ENCODE measurements at places on chromosomes 11 and 22.

DNA sequence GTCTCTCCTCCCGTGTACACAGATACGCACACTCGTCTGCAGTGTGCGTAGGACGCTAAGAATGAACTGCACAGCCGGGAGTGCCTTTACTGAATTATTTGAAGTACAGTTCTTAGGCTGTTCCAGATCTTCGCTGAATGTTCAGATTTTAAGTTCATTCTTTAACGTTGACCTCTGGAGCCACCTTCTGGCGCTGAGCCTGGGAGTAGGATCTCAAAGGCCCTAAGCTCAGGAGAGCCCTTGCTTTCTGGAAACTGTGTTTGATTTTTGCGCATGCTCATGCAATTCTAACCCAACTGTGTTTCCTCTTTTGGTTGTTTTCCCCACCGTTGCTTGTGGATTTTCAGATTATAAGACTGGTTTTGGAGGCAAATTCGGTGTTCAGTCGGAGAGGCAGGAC lies 22.8 kb downstream of the CTTN start:
- no peak for DNase-seq

- no peak for DNase-seq
These were observed 537.9 kb upstream of the CADM1 start for GRCh38 chr11:116042146-116042545.

GRCh38 chr11:63870351-63871140 lies 31.6 kb downstream of the MARK2 start:
- no peak for DNase-seq

GRCh38 chr22:20822240-20822639 lies 36.4 kb downstream of the PI4KA start:
- DNase-seq = no peak

- DNase-seq = no peak
These were observed 75.8 kb upstream of the SESN3 start for GRCh38 chr11:95306801-95307200.

DNA sequence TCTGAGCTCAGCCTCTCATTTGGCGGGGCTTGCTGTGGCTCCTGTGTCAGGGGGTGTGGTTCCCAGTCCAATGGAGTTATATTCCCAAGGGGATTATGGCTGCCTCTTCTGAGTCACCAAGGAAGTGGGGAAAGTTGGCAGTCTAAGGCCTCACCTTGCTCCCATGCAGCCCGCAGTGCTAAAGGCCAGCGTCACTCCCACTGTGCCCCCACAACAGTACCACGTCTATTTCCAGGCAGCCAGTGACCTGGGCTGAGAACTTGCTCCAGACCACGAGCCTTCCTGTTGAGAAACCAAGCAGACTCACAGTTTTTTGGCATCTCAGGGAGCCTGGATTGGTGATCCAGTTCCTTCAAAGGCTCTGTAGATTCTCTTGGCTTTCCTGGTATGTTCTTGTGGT lies 45.6 kb downstream of the OR2AT4 start:
- DNase-seq = no peak

GRCh38 chr11:105719073-105719822 lies 109.4 kb downstream of the GRIA4 start:
- no peak for DNase-seq

GRCh38 chr11:26418386-26418912 lies 86.5 kb downstream of the ANO3 start:
- DNase-seq = no peak

DNA sequence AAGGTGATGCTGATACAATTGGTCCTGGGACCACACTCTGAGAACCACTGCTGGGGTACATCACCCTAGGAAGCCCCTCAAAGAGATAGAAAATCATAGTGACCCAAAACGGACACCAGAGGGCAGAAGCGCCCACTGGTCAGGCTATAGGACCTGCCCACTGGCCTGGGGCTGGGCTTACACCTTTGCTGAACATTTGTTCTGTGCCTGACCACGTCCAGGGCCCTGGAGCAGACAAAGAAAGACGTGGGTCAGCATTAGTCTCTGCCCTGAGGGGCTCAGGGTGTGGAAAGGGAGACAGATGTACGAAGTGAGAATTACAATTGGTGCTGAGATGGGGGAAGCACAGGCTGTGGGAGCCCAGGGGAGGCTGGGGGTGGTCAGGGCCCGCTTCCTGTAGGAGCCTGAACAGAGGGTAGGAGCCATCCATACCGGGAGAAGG lies 14.4 kb upstream of the SERPINH1 start:
- no peak for DNase-seq

- no peak for DNase-seq
These were observed 108.6 kb upstream of the ASPHD2 start for GRCh38 chr22:26320447-26320846.

DNA sequence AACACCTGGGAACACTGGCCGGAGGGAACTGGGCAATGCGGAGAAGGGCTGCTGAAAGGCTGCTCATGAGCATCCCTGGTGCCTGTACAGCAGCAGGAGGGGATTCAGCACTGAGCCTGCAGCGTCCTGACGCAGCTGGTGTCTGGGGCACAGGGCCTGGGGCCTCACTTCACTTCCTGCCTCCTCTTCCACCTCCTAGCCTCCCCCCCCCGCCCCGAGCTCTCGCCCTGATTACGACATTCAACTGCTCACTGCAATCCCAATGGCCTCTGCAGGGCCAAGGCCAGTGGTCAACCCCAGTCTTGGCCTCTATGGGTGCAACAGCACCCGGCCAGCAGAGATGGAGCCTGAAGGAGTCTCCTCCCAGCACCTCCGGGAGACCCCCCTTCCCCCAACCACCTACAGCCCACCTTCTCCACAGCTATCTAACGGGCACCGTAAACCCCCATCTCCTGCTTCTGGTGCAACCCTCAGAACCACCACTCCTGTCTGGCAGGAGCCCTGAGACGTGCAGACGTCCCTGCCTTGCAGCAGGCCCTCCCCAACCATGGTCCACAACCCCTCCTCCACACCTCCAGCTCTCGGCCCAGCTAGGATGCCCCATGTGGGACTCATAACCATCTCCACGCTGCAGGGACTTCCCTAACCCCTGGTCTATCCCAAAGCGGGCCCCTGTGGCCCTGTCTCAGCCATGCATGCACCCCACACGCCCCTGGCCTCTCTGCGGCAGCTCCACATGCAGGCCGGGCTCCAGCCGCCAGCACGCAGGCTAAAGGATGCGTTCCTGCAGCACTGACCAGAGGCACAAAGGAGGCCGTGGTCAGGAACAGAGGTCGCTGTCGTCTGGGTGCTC lies 38.2 kb downstream of the BRD1 start:
- no peak for DNase-seq

GRCh38 chr22:49848690-49849160 lies 4.9 kb upstream of the ZBED4 start:
- DNase-seq = no peak
